ENCODE measurements at places on chromosomes 3 and 15.
A peak's percentile ranks its signal among the peaks of the same experiment; 100 is the strongest.

GRCh38 chr3:157534725-157535161 lies 31.5 kb upstream of the VEPH1 start:
- DNase-seq: no peak

DNA sequence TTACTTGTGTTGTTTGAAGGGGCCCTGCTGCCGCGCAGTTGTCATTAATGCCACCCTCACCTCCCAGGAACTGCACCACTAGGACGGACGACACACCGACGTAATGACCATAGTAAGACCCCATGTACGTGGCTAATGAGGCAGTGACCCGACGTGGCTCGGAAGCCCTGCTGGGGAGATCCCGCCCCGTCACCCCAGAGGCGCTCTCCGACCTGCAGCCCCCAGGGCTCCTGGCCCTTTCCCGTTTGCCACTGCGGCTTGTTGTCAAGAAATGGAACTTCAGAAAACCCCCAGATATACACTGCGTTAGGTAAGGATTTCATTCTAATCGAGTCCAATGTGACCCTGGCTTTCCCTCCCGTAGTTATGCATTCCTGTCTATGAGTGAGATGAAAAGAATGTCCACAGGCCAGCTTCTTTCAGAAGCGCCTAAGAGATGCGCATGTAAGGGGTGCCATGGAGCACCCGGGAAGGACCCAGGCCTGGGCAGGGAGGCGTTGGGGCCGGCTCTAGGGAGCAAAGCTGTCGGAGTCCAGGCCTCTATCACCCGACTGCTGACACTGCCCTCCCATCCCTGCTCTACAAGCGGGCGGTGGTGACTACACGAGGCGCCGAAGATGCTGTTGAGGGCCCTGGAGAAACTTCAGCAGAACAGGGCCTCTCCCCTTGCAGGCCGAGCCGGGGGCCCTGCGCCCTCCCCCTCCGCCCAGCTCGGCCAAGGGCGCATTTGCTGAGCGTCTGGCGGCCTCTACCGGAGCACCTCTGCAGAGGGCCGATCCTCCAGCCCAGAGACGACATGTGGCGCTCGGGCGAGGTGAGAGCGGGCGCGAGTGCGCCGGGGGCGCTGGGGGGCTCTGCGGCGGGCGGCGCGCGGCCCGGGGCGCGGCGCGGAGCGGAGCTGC lies at the start of gene GABRA5:
GABRA5 (plus strand) TSS at position 765 of the 902 bp plus-strand sequence. CDS start 2,187 bp downstream, outside the sequence.
- no peak for DNase-seq

DNA sequence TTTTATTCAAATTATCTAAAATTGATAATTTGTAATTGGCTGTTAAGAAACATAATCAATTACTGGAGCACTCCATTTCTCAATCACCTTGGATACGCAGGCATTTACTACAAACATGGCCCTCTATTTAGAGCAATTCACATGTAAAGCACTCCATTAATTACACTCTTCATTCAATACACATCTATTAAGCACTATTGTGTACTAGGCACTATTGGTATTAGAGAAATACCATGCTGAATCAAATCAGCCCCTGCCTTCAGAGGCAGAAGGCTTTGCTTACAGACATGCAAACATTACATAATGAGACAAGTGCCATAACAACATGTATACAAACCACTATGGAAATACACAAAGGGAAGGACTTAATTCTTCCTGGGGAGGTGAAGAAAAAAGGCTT lies 69.1 kb downstream of the PEAK1 start:
- DNase-seq: no peak

DNA sequence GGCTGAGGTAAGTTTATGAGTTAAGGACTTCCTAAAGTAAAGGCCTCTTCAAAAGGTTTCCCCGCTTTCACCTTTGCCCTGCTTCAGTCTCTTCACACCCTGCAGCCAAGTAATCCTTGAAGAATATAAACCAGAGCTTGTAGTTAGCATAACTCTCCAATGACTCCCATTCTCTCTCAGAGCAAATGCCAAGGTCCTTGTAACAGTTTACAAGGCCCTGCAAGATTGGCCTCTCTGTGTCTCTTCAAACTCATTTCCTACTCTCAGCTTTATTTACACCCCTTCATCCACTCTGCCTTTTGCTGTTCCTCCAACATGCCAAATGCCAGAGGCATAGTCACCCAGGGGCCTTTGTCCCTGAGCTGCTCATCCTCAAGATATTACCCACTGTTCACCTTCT lies 60.5 kb upstream of the MME start:
- DNase-seq: no peak

DNA sequence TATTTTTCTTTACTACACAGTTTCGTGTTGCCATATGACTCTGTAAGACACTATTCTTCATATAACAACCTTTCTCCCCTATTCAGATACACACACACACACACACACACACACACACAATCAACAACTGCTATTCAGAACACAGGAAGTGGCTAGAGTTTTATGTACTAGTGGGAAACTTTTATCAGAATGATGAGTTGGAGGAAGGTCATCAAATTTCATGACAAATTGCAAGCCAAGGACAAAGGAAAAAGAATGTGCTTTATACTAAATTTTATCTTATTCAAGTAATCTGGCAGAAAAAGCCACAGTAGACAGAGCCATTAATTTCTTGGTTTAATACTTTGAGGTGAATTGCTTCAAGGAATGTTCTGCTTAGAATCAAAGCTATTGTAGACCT lies 899.8 kb downstream of the ROBO2 start:
- DNase-seq: no peak

DNA sequence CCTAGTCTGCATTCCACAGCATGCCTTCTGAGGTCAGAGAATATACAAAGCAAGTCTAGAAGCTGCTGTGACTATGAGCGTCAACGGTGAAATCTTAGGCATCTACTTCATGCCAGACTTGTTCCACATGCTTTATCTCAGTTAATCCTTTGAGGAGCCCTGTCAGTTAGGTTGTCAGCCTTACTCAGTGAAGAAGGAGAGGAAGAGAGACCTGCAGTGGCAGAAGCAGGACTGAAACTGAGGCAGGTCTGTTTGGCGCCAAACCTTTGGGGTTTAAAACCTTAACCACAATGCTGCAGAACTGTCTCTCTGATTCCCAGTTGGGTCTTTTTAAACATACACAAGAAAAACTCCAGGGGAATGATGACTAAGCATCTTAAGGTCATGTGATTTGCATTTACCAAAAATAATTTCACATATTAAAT lies 139.0 kb upstream of the LIPC start:
- DNase-seq: no peak

- peak; percentile 30 for DNase-seq
These were observed 817 bp downstream of the CLK3 start for GRCh38 chr15:74616366-74616939.

DNA sequence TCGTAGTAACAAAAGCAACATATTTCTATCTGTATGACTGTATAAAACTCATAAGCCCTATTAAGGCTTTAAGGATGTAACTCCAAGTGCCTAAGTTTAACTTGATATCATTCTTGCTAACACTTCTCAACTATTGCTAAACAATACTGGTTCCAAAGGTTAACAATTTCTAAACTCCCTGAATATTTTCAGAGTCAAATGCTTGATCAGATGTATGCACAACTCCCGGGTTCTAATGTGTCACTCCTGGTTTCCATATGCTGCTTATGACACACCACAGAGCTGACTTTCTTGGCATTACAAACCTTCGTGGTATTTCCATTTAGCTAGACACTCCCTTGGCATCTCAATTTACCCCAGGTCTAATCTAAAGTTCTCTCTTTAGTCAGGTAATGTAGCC lies 26.3 kb downstream of the DZIP1L start:
- no peak for DNase-seq

DNA sequence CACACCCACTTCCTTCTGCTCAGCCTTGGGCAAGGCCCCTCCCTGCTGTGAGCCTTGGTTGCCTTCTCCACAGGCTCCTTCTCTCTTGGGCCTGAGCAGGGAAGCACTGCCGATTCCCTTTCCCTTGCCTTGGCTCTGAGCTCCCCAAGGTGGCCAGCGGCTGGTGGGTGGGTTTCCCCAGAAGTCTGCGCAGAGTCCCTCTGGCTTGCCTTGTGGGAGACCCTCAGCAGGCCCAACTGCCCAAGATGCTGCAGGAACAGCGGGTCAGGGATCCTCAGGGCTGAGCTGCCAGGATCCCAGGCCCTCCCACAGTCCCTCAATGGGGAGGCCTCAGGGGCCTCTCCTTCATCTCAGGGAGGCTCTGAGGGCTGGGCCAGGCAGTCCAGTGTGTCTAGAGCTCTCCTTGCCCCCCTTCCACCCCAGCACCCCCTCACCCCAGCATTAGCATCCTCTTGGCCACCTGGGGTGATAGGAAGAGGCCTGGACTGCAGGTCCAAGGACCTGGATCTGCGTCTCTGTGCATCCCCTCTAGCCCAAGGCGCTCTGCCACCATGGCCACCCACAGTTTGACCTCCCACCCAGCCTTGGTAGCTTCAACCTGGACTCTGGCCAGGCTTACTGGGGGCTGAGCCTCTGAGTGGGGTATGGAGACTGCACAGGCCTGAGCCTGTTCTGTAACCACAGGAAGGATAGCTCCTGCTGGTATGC lies 68.6 kb downstream of the EXOG start:
- no peak for DNase-seq

- no peak for DNase-seq
These were observed 616.4 kb upstream of the CBLB start for GRCh38 chr3:106485217-106485616.
